Fibroblast of gingiva (primary cell): ENCODE measurements at places on chromosomes 7 and 10.

DNA sequence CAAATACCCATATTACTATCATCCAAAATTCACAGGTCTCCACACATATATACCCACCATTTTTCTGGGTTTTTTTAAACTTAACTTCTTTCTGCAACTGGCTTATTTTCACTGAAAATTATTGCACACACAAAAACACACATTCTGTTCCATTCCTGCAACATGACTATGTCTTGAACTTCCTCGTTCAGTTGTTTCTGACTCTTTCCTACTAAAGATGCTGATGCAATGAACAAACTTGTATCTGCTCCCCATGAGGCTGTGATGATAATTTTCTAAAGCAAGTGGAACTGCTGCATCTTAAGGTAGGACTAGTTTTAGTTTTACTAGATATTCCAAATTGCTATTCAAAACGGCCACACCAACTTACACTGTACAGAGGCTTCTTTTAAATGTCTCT is 77.7 kb downstream of the OSBPL3 start:
- DNase-seq, result peak; percentile 41

GRCh38 chr10:100148353-100149211 is 37.2 kb downstream of the ERLIN1 start:
- DNase-seq, result no peak

- DNase-seq, result no peak
Measured at GRCh38 chr7:73909051-73909941, 48.3 kb downstream of the TMEM270 start.

- DNase-seq, result peak; percentile 66
Measured at GRCh38 chr10:73920089-73920488, 9.2 kb downstream of the PLAU start.

DNA sequence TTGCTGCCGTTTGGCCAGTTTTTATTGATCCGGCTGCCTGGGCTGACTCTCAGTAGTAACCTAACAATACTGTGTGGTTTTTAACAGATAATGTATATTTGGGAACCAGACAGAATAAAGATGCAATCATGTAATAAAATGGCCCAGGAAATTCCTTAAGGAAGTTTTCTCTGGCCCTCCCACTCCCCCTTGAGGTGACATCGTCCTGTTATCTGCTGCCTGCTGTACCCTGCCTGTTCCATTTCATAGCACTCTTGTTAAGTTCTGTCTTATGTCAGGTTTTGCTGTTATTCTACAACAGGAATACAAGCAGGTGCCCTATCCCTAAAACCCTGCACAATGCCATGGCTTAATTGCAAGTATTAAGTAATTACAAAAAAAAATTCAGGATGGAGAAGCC is 12.5 kb downstream of the ITGB8 start:
- DNase-seq, result no peak

DNA sequence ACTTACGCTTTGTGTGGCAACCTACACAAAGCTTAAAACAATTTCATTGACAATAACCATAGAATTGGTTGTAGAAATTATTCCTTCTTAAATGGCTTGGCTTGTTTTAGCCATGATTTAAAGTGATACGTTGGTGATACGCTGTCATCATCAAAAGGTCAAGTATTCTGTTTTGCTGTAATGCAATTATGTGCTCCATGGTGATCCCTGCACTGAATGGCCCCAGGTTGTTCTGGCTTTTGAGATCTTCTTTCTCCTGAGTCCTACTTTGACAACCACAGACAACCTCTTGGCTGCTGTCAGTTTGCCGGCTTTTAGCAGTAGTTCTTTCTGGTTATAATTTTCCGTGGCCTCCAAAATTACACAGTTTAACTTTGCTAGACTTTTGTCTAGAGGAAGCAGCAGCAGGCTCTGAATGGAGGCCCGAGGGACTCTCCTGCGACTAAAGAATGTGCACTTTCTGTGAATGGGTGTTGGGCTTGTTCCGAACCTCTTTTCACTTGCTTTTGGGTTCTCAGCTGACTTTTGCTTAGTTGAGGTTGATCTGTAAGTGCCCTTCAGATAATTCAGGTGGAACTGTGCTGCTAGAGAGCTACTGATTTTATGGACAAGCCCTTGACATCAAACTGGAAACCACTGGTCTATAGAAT is 104.7 kb downstream of the TMEM178B start:
- DNase-seq, result no peak

GRCh38 chr7:90961037-90961725 is 303.1 kb upstream of the FZD1 start:
- DNase-seq, result no peak

- DNase-seq, result peak; percentile 38
Measured at GRCh38 chr7:90320801-90321494, at the start of gene FAM237B. TSS of gene FAM237B (minus strand) at chr7:90321304. CDS start at chr7:90319748, 1,556 bp downstream.

GRCh38 chr7:100166970-100167911 is 1.2 kb downstream of the GAL3ST4 start:
- no peak for DNase-seq

DNA sequence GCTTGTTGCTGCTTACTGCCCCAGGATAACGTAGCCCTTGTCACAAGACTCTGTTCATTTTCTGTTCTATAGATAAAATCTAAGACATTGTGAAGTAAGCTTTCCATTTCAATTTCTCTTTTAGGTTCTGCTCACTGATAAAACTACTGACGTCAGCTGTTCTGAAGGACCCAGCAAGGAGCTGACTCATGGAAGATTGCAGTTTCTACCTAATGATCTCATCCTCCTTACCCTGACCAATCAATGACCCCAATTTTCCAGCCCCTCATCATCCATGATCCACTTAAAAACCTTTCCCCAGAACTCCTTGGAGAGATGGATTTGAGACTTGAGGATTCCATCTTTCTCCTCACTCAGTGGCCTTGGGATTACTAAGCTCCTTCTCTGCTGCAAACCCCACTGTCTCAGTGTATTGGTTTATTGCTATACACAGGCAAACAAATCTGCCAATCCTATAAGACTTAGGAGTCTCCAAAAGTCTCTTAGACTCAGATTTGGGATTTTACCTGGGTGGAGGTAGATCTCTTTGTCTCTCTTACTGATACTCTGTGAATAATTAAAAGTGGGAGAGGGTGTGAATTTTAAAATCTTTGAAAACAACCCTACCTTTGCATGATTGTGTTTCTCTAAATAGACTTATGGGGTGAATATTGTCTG is 109.2 kb upstream of the TRIM24 start:
- no peak for DNase-seq

- peak; percentile 58 for DNase-seq
Measured at GRCh38 chr7:23713285-23714149, 3.5 kb downstream of the STK31 start.

- no peak for DNase-seq
Measured at GRCh38 chr10:75619635-75620034, 188.2 kb downstream of the LRMDA start.

DNA sequence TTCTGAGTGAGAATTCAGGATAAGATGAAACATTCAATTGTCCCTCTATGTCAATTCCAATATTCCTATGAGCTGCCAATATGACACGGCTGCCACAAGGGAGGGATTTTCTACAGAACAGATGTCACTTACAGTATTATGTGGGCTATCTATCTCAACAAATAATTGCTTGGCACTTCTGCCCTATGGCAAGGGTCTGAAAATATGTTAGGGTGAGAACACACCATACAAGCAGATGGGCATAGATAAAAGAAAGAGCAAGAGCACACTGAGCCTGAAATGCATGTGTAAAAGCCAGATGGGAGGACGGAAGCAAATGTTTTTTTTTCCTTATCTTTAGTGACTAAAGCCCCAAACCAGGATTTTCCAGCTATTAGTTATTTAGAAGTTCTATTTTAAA is 70.1 kb upstream of the TFEC start:
- DNase-seq, result no peak

DNA sequence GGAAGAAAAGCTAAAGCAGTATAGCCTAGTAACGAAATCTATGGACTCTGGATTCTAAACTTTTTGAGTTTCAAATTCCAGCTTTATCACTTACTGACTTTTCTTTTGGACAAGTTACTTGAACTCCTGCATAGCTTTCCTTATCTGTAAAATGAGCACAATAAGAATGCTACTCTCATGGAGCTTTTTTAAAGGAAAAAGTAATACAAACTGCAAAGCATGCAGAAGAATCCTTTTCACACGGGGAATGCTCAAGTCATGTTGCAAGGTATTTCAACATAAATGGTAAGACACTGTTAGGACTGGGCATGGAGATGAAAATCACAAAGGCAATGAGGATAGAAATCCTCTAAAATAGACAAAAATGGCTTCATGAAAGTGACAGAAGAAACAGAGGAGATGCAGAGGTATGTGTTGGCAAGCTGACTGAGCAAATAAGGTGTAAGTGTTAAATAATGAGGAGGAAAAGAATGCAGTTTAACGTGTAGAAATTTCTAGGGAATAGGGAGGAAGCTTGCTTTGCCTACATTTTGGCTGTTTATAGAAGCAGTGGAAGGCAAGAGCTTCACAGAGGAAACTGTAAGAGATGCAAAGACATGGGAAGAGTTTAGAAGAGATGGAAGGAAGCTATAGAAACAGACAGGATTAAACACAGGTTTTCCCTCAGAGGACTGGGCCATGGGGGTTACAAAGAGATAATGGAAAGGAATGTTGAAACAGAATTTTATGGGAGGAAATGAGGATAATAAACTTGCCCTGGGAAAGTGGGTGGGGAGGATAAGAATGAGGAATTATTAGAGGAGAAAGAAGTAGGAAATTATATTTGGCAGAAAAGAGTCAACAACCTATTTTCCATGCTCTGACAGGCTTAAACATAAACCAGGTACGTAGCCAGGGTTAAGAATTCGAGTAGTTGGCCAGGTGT is 28.8 kb upstream of the SNX13 start:
- DNase-seq, result no peak

GRCh38 chr7:130733931-130734814 is at the start of gene KLF14:
TSS of gene KLF14 (minus strand) at chr7:130734207. CDS start at chr7:130734033, 174 bp downstream.
- DNase-seq, result no peak

DNA sequence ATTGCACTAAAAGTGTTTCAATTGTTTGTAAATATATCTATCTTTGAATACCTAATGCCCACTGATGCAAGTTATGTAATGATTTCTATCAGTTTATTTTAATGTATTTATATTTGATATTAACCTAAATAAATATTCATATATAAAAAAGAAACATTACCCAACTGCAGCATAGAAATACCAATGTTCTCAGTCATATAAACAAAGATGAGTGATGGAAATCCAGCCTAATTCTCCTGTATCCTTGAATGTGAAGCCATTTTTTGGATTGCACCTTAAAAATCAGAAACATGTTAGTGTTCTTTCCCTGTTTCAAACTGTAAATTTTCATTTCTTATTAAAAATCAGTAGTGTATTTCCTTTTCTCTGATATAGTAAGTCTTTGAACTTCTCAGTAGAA is 305.8 kb upstream of the GNAI1 start:
- DNase-seq, result no peak

DNA sequence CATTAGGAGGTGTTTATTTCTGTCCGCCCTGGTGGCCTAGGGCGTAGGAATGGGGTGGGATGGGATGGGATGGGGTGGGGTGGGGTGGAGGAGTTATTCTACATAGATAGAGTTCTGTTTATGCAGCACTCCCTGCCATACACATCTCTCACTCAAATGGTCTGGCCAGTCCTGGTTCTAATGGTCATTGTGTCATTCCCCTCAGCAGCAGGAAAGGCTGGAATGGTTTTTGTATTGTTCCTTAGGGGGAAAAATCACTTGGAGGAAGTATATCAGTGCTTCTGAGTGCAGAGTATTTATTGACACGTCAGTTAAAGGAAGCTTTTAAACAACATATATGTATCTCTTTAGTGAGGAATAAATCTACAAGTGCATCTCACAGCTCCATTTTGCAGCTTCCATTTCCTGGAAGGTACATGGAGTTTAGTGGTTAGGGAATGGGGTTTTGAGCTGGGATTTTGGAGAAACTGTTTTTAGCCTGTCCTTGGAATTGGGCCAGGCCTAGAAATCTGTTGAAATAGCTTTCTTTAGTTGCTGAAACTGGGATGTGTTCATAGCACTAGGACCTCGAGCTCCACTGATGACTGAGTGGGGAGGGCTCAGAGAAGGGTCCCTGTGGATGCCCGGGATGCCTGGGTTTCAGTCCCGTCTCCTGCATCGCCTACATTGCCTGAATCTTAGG is 8.3 kb downstream of the TSPAN14 start:
- DNase-seq, result peak; percentile 64

DNA sequence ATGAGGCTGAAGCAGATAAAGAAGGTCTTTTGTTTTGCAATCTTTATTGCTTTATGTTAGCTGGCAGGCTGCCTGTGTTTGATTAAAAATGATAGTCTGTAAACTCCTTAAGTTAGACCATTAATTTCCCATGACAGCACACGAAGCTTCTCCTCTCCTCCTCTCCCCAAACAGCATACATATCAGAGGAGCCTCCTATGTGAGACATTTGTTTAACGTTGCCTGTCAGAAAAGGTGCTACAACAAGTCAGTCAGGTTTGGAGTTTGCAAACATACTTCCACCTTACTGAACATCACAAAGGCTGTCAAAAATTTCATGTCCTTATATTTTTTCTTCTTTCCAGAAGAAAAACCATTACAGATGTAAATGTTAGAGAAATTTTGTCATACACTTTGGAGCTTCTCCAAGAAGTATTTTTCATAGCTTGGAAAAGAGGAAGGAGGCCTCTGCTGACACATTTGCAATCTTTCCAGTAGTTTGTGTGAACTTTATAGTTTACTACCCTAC is 393.1 kb downstream of the EXOC4 start:
- no peak for DNase-seq

DNA sequence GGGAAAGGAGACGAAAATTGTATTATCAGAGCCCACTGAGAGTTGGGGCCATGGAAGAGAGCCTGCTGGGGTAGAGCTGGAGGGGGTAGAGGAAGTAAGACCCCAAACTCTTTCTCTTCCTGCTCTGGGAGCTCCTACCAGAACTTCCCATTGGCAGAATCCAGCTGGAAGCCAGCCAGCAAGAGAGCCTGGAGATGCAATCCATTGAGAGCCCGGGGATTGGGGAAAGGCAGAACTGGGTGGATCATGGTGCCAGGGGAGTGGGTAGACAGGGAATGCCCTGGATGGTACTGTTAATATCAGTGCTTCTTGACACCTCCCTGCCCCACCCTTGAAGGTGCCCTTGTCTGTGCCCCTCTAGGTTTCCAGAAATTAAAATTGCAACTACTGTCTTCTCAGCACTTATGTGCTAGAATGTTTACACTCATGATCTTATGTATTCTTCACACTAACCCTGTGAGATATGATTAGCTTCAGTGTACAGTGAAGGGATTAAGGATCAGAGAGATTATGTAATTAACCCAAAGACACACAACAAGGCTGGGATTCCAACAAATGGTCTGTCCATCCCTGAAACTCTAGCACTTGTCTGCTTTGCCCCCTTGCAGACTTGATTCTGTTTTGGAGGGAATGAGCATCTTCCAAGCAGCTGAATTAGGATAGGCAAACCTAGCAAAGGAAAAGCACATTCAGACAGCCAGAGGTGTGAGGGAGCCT is 154.1 kb downstream of the C10orf105 start:
- no peak for DNase-seq

DNA sequence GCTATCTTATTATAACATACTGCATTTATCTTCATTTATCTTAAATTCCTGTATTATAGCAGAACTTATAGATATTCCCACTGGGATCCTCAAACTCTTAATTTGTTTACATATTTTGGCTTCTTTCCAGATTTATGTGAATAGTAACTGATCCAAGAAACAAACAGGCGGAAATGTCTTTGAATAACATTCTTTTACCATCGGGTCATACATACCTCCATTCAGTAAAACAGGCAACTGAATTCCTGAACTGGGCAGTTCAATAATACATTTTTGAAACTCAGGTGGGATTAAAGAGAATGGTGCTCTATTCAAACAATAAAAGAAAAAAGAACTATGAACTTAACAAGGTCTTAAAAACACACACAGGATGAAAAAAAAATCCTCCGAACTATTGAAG is 337.4 kb downstream of the CRPPA start:
- DNase-seq, result no peak
